ENCODE measurements at places on chromosomes 16 and 17.

DNA sequence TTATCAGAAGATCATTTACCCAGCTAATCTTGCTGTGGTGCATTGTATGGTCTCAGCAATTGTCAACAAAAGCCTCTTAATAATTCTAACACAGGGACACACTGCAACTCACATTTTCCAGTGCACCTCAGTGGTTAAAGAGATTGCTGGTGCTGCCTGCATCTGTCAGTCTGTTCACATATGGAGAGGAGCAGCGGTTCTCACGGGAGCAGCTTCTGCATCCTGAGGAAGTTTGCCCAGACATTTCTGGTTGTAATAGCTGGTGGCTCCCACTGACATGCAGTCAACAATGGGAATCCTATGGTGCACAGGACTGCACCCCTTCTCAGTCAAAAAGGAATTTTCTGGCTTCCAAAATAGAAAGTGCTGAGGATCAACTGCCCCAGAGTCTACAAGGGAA is 7.8 kb downstream of the GGA2 start:
- DNase-seq, result no peak

- no peak for DNase-seq
These were observed at the start of gene ZPBP2 for GRCh38 chr17:39867880-39868553. TSS of gene ZPBP2 (plus strand) at chr17:39868202. CDS start at chr17:39868355, 153 bp downstream.

DNA sequence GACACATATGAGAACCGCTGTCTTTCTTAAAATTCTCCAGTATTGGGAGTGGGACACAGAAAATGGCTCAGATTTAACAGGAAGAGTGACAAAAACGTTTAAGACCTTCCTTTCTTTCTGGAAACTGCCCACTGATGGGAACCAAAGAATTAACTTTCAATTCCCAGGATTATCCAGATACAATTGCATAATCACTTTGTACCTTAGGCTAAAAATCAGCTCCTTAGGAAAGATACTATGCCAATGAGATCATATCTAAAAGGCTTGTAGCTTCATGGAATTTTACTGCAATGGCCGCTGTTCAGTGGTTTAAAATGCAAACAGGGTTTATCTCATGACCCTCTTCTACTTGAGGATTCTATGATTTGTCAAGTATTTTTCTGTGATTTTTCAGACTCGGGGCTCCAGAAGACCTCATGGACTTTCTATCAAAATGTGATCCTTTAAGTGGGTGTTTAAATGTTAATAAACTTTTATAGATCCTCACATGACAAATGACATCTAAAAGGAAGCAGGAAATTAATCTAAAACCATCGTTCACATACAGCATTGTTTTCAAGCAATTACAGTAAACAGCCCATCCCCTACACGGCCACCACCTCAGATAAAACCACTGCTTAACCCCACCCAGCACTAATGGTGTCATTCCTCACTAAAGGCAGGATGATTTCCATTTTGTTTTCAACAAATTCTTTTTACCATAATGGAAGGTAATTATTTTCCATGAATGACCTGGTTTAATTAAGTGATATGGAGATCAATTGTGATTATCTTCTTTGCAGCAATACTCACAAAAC is 31.6 kb upstream of the ERN1 start:
- DNase-seq, result no peak

DNA sequence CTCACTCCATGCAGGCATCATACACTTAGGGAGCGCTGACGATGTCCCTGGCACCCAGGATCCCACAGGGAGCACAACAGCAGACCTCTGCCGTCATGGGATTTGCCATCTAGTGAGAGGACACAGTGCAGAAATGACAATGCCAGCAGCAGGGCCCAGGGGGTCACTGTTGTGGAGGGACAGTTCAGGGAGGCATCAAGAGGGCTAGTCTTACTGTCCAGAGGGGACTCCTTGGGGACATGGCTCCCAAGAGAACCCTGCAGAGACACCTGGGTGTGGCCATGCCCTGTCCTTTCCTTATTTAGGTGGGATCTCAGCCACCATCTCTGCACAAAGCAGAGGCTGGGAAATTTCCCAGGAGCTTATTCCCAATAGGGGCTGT is 73.7 kb downstream of the CRISPLD2 start:
- DNase-seq, result no peak

GRCh38 chr16:56534847-56535383 is 15.1 kb upstream of the BBS2 start:
- no peak for DNase-seq

GRCh38 chr16:12347365-12347764 is 370.8 kb downstream of the SNX29 start:
- no peak for DNase-seq

GRCh38 chr17:75738218-75738802 is 17.1 kb downstream of the ITGB4 start:
- DNase-seq, result no peak

DNA sequence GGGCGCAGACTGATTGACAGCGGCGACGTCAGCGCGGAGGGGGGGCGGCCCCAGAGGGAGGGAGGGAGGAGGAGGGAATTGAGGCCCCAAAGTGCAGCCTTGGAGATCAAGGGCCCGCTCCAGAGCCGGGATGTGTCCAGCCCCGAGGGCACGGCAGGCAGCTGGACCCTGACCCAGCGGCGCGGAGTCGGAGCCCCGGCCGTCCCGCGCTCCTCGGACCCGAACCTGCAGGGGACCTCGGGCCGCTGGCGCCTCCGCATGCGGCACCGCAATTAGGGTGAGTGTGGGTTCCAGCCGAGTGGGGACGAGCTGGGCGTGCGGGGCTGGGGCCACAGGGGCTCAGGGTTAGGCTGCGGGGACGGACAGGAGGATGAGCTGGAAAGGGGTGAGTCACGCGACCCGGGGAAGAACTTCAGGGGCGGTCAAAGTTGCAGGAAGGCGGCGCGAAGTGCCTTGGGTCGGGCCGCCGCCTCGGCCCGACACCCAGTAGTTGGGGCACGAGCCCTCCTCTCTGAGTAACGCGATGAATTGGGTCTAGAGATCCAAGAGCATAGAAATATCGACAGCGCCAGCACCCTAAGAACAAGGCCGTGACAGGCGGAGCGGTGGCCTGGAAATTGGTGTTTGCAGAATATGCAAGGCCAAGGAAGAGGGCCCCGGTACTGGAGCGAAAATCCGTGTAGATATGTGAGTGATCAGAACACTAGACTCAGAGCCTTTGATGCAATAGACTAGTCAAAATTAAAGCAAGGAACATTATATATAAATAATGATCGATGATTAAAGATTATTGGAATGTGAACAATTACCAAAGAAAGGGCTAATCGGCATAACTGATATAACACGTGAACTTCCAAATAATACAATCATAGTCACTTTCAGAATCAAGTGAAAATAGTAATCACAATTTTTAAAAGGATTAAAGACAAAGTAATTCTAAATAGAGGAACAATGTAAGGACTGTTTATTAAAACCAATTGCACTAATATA is at the start of gene TBX4:
TSS of gene TBX4 (plus strand) at position 122 of the 990 bp plus-strand sequence. CDS start 4,069 bp downstream, outside the sequence.
- no peak for DNase-seq

DNA sequence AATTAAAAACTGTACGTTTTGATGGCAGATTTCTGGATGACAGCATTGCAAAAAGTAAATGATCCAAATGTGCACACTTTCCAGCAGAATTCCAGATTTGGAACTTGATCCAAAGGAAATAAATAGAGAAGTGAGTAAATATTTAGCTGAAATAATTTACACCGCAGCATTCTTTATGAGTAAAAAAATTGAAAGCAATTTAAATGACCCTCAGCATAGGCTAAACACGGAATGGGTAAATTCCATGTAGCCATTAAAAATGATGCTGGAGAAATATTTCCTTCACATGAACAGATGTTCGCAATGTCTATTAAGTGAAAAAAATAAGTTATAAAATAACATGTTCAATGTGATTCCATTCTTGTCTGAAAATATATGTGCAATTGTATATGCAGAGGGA is 424.8 kb downstream of the HS3ST3B1 start:
- DNase-seq, result no peak

- peak; percentile 83 for DNase-seq
These were observed 27.2 kb downstream of the ABCC3 start for GRCh38 chr17:50661795-50662391.

GRCh38 chr16:87583453-87584131 is 18.7 kb upstream of the JPH3 start:
- no peak for DNase-seq

GRCh38 chr17:38326996-38327792 is 16.6 kb downstream of the GPR179 start:
- no peak for DNase-seq

DNA sequence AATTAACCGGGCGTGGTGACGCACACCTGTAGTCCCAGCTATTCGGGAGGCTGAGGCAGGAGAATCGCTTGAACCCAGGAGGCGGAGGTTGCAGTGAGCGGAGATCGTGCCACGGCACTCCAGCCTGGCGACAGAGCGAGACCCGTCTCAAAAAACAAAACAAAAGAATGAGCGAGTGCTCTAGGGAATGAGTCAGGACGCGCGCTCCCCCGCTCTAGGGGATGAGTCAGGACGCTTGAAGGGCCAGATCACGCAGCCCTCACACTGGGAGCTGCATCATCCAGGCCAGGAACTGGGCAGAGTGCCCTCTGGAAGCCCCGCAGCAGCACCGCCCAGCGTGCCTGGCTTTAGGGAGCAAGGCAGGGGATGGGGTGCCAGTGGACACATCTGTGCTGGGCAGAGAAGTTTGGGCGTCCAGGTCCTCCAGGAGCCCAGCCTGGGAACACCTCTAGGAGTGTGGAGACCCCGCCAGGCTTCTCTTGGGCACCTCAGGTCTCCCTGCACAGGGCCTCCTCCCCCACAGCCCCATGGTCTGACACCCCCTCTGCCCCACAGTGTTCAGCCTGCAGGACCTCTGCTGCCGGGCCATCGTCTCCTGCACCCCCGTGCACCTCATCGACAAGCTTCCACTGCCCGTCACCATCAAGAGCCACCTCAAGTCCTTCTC is 3.9 kb upstream of the WFIKKN1 start:
- DNase-seq, result peak; percentile 97

DNA sequence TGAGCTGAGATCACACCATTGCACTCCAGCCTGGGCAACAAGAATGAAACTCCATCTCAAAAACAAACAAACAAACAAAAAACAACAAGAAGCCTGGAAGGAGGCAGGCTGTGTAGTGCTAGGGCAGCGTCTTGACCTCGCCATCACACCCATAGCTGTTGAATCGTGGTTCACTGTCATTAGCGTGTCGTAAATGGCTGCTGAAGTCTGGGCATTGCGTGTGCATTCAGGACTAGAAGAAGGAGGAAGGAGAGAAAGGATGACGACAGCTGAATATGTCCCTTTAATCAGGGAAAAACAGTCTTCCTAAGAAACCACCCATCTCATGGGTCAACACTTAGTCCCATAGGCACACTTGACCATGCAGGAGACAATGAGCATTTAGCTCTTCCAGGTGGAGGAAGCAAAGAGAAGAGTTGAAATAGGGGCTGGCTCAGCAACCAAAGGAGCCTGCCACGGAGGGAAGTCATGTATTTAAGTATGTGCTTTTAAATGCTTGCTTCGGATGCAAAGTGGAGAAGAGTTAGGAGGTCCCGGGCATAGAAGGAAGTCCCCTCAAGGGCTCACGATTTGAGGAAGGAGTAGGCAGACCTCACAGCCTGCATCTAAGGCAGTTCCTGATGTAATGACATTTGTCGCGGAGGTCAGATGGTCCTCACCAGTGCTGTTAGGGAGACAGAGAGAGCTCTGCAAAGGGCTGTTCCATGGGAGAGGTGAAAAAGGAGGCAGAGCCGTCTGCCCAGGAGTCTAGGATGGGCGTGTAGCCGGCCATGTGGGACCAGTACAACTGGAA is 8.8 kb downstream of the PRSS22 start:
- DNase-seq, result no peak

DNA sequence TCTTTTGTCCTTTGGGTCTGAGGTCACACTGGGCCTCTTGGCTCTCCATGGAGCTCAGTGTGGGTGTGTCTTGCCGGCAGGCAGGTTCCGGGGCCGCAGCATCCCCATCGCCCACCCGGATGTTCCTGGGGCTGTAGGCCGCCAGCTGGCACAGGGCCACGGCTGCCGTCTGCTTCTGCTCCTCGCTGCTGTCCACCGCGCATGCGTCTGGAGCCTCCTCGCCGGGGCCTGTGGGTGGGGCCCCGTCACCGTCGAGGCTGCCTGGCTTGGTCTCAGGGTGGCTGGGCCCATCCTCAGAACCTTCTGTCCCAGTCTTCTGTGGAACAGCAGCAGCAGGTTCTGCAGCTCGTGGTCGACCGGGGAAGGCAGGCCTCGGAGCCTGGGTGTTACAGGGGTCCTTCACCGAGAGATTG is 9.6 kb downstream of the ZNF750 start:
- DNase-seq, result peak; percentile 52

GRCh38 chr17:31294231-31294630 is 2.8 kb downstream of the OMG start:
- DNase-seq, result no peak

DNA sequence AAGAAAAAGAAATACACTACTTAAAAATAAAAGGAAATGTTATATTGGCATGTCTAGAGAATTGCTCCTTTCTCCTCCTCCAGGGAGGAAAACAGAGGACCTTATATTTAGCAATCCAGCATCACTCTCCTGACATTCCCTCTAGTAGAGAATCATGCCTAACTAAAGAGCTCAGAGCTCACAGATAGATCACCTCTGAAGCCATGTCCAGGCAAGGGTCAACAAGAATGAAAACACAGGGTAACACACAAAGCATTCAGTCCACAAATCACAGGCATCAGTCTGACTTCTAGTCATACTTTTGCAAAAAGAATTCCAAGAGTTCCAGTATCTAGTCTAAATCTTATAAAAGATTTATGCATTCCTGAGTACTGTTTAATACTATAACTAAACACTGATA is 4.4 kb upstream of the HASPIN start:
- no peak for DNase-seq

DNA sequence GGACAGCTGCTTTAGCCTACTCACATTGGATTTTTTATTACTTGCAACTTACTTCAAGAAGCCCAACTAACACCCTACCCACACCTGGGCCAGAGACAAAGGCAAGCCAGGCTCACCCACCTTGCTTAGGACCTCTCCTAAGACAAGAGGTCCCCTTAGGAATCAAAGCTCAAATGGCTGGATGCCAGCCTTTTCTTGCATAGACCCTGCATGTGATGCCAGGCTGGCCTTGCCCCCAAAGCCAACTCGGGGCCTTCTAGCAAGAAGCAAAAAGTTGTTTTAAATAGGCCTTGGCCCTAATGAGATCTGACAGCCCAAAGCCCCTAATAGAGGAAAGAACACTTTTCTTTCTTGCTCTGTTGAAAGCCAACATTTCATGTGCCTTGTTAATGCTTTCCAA is 20.7 kb downstream of the GPRC5B start:
- DNase-seq, result no peak

- DNase-seq, result peak; percentile 63
These were observed 19.9 kb upstream of the MRPS23 start for GRCh38 chr17:57869617-57870282.

GRCh38 chr17:78999947-79000395 is 9.6 kb downstream of the CANT1 start:
- no peak for DNase-seq

GRCh38 chr17:67276075-67276474 is 31.1 kb upstream of the HELZ start:
- DNase-seq, result no peak

GRCh38 chr16:11476676-11477075 is 110.0 kb downstream of the LITAF start:
- DNase-seq, result no peak

Measured in astrocyte of the hippocampus (primary cell).